ENCODE measurements at places on chromosomes 2 and 18.
A peak's percentile ranks its signal among the peaks of the same experiment; 100 is the strongest.

DNA sequence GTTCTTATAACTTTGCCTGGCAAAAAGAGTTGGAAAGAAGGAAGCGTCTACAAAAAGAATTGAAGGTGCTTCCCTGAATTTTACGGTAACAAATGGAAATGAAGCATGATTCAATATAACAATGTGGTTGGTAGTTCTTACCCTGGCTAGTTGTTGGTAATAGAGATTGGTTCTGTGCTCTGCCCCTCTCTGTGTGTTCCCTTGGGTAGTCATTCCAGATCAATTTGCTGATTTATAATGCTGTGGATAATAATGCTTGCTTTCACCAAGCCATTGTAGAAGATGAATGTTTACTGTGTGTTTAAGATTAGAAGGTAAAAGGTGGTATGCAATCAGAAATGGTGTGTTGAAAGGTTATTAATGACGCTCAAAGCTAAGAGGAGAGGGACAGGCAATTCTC, 577.8 kb upstream of the NXPH2 start:
- DNase-seq, result no peak

DNA sequence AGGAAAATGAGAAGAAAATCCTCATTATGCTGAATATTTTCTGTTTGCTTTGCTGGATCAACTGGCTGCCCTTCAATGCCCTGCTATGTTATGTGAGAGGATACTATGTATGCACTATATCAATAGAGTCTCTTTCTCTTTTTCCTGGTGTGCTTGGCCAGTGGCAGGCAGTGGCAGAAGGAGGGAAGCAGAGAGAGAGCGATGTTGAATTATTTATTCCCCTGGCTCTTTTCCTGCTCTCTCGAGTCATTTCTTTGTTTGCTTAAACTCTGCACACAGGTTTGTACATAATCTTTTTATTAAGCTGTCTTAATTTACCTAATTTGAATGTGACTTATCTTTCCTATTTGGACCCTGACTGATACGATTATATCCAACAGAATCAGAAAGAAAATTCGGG, 1727.3 kb downstream of the SUCLG1 start:
- DNase-seq, result no peak

DNA sequence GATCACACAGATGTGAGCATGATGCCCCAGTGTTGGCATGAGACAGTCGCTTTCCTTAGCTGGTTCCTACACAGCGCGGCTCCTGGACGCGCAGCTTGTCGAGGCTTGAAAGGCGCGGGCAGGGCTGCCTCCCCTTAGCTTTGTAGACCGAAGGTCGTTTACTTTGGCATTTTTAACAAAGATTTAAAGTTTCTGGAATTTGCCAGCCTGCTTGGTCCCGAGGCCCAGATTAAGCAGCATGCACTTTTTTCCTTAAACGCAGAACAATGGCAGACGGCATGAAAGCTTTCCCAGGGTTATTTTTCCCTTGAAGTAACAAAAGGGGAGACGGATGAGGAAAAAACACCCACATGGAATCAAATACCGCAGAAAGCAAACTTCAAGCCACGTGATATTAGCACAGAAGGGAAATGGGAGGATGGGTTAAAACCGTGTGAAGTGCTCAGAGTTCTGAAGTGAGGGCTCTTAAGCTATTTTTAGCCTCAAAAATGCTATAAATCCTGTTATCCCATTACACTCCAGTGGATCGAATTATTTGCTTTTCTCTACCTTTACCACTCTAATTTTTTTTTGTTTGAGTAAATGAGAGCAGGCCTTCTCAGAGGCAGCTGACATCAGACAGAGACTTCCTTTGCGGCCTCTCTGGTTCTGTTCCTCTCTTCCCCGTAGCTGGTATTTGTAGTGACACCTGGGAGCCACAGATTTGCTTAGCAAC, 55.7 kb downstream of the NPAS2 start:
- DNase-seq, result no peak

DNA sequence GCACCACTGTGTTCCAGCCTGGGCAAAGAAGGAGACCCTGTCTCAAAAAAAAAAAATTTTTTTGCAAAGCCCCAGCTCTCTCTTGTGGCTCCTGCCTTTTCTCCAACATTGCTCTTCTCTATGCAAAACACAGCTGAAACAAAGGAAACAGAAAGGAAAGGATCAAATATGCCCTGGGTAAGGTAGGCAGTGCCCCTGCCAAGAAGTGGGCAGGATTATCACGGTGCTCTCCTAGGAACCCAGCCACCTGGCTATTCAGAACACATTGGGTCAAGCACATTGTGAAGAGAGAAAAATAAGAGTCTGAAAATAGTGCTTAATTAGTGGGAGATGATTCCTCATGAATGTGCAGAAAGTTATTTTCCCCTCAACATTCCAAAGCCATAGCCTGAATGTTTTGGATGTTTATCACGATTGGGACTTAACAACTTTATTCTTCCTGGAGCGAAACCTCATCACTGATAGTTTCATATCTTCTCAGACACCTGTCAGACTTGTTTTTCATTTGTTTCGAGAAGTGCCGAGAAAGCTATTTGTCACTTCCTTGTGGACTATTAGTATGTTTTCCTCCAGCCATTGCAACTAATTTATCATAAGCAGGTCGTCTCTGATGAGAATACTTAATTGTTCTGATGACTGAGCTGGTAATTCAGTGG, 42.7 kb upstream of the RPL31 start:
- no peak for DNase-seq

DNA sequence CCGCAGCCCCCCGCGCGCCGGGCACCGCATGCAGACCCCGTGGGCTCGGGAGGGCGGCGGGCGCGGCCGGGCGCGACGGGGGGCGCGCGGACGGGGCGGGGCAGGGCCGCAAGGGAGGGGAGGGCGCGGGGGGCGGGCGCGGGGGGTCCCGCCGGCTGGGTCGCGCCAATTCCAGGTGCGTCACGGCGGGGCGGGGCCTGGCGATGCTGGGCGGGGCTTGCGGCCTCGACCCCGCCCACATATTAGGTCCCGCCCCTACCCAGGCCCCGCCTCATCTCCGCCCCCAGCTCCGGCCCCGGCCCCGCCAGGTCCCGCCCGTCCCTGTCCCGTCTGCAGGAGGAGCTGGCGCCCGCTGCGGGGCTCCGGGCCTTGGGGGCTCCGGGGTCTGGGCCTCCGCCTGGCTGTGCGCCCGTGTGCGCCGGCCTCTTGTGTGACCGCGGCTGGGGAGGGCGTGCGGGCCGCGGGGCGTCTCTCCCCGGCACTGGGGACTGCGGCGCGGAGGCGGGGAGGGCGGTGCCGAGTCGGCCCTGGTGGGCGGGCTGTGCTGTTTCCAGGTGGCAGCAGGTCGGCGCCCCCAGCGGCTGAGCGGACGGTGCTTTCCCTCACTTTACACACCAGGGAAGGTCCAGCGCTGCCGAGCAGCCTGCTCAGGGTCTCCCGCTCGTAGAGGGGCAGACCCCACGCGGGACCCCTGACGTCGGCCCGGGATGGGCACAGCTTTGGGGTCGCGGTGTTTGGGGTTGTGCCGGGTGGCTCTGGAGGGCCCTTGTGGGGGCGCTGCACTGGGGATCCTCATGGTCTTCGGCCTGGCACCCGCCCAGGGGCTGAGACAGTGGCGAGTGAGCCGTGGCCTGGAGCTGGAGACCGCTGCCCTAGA, 554 bp downstream of the ING5 start:
- DNase-seq, result peak; percentile 85

- no peak for DNase-seq
Observed at GRCh38 chr2:129894616-129895015, 84.8 kb upstream of the RAB6C start.

DNA sequence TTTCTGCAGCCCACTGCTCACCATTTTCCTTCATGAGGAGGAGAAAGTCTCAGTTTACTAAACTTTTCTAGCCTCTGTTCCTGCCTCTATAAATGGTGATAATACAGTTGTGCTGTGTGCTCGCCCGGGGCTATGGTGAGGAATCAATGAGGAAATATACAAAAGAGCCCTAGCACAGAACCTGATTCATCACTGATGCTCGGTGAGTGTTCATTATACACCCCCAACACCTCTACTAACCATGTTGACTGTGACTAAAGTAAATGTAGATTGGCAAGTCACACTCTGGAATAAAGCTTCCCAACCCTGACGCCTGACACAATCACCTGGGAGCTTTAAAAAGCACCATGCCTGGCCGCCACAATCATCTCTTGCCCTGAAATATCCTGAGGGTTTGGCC, 118.8 kb upstream of the CYP1B1 start:
- DNase-seq, result no peak

DNA sequence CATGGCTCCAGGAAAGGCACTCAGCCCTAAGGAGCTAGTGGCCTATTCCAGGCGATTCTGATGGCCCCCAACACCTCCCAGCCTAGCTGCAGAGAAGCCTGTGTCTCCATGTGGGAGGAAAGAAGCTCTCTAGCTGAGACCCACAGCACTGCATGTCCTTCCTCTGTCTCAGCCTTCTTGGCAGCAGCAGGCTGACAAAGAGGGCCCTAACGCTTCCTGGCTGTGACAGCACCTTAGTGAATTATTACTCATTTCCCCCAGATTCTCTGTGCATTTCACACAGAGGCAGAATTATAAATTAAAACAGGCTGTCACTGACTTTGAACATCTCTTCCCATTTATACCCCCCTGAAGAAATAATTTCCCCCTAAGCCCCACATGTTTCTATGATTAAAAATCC, 206.8 kb downstream of the CLIP4 start:
- DNase-seq, result no peak

DNA sequence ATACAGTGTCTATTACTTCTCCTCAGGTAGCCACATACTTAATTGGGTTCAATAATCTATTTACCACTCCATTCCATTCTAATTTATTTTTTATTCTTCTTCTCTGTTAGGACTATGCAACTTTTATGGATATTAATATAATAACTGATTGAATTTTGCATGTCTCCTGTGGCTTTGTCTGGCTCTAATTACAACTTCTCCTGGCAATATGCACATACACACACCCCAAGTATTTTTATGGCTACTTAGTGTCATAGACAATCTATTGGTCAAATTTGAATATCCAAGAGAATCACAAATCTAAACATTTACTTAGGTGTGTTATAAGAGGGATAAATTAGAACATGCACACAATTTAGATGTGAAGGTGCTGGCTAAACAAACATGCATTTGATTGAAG, 73.1 kb downstream of the BOD1L2 start:
- no peak for DNase-seq

DNA sequence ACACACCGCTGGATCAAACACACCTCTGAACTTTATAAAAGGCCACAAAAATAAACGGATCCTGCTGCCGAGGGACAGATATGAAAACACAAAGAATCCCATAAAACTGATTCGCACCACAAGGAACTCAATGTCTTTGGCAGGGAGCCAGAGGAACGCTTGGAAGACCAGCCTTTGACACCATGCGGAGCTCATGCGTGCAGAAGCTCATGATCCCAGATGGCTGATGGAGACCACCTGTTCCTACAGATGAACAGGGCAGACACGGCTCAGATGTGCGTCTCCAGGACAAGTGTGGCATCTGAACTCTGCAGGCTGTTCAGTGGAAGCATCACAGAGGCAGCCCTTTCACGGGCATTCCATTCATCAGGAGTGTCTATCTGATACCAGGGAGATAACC, 24.9 kb downstream of the COPS9 start:
- no peak for DNase-seq

DNA sequence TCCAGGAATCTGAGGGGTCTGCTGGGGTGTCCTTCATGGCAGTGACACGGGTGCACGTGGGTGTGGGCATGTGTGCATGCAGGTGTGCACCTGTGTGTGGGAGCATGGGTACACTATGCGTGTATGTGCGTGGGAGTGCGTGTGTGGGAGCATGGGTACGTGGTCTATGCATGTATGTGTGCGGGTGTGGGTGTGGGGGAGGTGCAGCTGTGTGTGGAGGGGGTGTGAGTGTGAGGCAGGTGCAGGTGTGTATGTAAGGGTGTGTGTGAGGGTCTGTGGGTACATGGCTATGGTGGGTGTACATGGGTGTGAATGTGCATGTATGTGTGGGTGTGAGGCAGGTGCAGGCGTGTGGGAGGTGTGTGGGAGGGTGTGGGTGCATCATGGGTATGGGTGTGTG, 36.3 kb downstream of the EIPR1 start:
- DNase-seq, result no peak

Measured in stimulated activated CD8-positive, alpha-beta memory T cell treated with anti-CD3 and anti-CD28 coated beads, Interleukin-15, amount 100 ng/mL, for 4 hours (primary cell).